ENCODE measurements at places on chromosomes 6 and 20.

DNA sequence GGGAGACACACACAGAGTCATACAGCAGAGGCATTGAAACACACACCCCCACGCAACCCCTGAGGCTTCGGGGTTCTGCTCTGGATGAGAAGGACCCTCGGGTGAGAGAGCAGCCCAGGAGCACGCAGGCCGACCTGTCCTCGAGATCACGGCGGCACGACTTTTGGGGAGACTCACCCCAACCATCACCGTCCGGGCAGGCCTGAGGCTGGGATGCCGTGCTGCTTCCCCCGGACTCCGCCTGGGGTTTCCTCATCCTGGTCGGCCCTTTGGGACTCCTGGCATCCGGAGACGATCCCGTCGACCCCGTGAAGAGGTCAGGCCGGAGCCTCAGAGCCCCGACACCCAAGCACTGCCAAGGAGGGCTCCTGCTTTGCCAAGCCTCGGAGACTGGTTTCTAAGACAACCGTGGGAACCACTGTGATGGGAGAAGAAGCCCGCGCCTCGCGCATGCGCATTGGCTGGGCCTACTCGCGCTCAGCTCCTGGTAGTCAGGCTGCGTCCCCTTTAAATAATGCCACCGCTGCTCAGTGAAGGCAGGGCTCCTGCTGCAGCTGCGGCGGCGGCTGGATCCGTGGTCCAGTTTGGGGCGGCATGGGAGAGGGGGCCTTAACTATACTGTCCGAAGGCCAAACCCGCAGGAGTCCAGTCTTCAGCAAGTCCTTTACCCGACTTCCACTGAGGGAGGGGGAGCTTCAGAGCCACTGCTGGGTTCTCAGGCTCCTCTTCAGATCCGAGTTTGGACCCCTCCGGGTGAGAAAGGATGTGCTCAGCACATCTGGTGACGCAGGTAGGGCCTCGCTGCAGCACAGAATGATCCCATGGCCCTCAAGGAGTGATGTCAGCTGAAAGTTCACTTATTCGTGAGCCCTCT, 171.4 kb upstream of the ZNF337 start:
- peak; percentile 75 for DNase-seq

- no peak for DNase-seq
Observed at GRCh38 chr6:149923327-149923986, 536 bp upstream of the RAET1G start.

- no peak for DNase-seq
Observed at GRCh38 chr20:16752082-16752481, 3.9 kb downstream of the OTOR start.

- DNase-seq, result no peak
Observed at GRCh38 chr6:167984876-167985604, 12.4 kb upstream of the KIF25 start.

All from stimulated activated naive CD8-positive, alpha-beta T cell treated with anti-CD3 and anti-CD28 coated beads, Interleukin-15, amount 100 ng/mL, for 72 hours (primary cell).